Right lobe of liver (tissue), 6 donors: ENCODE measurements at places on chromosomes 1 and 21. TPM values are rescaled to one million over a fixed set of nuclear protein-coding genes. Genes with fewer than 3 reads are reported as not detected.
A peak's percentile ranks its signal among the peaks of the same experiment; 100 is the strongest.

DNA sequence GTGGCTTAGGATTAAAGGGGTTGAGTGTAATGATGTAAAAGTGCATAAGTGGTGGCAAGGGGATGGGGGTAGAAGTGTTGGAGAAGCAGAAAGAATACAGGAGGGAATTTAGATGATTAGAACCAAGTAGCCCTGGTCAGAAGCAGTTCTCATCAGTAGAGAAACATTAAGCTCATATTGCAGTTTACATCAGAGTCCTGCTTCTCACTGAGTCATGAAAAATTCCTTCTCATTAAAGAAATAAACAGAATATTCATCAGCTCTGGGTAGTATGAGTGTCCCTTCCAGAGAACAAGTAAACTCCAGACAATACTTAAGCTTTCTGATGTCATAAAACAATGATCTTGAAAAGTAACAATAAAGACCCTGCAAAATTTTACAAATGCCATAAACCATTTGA is 36.5 kb downstream of the LRRIQ3 start:
- no peak overlapping the region for H3K27ac ChIP-seq
- no peaks in the 10 kb centered on the region for H3K27me3 ChIP-seq
- no peak overlapping the region for H3K4me3 ChIP-seq
- no peaks in the 10 kb centered on the region for H3K36me3 ChIP-seq
- no peak for DNase-seq

The TRAF3IP3 gene
- total RNA-seq = 1.3 TPM

DNA sequence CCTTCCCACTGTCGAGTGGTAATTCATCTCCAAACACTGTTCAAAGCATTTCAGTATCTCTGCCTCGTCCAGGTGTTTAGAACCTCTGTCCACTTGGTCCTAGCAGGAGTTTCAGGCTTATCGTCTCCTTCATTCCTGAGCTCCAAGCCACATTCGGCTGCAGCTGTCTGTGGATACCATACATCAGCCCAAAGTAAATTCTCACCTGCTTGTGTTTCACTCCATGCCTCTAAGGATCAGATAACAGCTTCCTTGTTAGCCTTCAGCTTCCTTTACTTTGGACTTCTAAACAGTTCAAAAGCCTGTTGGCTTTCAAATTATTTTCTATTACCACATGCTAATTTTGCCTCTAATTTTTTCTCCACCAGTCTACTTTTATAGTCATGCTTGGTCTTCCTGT is 219.0 kb upstream of the L1TD1 start:
- no peaks in the 10 kb centered on the region for H3K27me3 ChIP-seq
- H3K36me3 ChIP-seq = no peaks in the 10 kb centered on the region
- peaks cover 13% of the 10 kb centered on the region for H3K4me1 ChIP-seq

GRCh38 chr1:143720087-143721023 is 251.4 kb downstream of the FAM72C start:
- H3K4me1 ChIP-seq = no peaks in the 10 kb centered on the region
- H3K36me3 ChIP-seq = no peaks in the 10 kb centered on the region
- no peak overlapping the region for H3K4me3 ChIP-seq
- H3K27me3 ChIP-seq = no peaks in the 10 kb centered on the region
- H3K27ac ChIP-seq = no peak overlapping the region

GRCh38 chr1:87840767-87841166 is 512.1 kb downstream of the LMO4 start:
- no peaks in the 10 kb centered on the region for H3K27me3 ChIP-seq
- H3K4me1 ChIP-seq = no peaks in the 10 kb centered on the region
- H3K36me3 ChIP-seq = no peaks in the 10 kb centered on the region
- no peak for DNase-seq
- H3K27ac ChIP-seq = no peak overlapping the region

DNA sequence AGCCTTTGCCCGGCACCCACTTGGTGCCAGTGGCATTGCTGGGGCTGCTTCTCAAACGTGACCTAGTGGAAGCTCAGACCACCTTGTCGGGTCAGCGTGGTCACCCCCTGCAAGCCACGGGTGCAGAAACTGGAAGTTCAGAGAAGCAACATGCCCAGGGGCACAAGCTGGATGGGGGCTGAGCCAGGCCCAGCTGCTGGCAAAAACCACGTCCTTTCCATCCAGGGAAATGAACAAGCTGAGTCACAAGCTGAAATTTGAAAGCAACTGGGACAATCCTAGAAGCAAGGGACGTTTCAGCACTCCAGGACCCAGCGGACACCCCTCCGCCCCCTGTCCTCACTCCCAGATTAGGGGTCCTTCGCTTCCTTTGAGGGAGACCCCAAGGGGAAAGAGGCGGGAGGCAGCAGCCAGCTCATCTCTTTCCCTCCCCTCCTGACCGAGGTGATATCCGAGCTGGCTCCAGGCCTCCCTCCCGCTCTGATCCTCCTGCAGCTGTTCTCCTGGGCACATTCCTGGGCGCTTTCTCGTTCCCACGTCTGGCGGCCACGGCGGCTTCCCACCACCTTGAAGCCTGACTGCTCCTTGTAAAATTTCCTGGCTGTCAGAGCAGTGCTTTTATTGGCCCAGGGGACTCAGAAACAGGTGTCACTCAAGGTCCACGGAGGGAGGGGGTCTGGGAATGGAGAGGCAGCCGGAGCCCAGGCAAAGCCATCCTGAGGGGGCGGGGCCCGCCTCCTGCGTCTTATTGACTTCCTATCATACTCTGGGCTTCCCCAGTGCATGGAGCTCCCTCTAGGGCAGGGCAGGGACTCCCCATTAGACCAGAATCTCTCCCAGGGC is 62.8 kb downstream of the PAX7 start:
- no peak overlapping the region for H3K27ac ChIP-seq
- H3K4me3 ChIP-seq = no peak overlapping the region
- no peak for DNase-seq
- no peaks in the 10 kb centered on the region for H3K36me3 ChIP-seq

- H3K4me3 ChIP-seq = peak overlapping the region; percentile 74
- no peaks in the 10 kb centered on the region for H3K36me3 ChIP-seq
- DNase-seq = peak; percentile 55
- H3K27ac ChIP-seq = peak overlapping the region; percentile 36
These were observed 1.0 kb downstream of the TMEM200B start for GRCh38 chr1:29122682-29123052.

The CFAP45 gene
- not detected for total RNA-seq

DNA sequence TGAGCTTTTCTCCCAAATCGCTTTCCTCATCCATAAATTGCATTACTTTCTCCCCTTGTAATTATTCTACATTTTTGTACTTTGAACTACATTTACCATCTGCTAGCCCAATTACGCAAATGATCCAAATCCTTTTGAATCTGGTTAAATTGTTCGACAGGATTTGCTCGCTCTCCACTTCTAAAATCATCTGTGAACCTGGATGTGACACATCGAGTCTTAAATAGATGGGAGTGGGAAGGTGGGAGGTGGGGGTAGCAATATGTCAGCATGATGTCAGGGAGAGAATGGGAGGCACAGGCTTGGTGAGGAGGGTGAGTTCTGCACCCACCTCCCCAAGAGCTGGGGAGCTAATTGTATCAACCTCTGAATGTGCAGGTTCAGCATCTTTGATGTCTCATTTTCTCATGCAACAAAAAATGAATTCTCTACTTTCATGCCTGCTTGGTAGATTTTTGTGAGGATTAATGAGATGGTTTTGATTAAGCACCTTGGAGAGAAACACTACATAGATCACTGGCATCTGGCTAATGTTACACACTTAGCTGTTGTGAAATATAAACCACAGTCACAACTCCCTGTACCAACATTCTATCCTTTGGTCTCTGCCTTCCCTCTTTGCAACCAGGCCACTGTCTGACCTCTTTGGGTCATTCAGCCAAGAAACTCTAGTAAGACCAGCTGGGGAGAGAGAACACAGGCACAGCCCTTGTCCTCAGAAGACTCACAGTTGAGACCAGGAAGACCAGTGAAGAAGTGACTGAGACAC is 165.1 kb downstream of the DAB1 start:
- H3K4me3 ChIP-seq = no peak overlapping the region
- no peak for DNase-seq
- no peak overlapping the region for H3K27ac ChIP-seq
- no peaks in the 10 kb centered on the region for H3K27me3 ChIP-seq
- no peaks in the 10 kb centered on the region for H3K36me3 ChIP-seq

GRCh38 chr1:220879076-220879508 is at the start of gene HLX:
HLX (plus strand) TSS chr1:220879443; CDS start chr1:220879858, 415 bp downstream.
- H3K27me3 ChIP-seq = no peaks in the 10 kb centered on the region
- no peaks in the 10 kb centered on the region for H3K36me3 ChIP-seq
- peak; percentile 97 for DNase-seq
- H3K27ac ChIP-seq = peak within 1 kb of the TSS; percentile 99

DNA sequence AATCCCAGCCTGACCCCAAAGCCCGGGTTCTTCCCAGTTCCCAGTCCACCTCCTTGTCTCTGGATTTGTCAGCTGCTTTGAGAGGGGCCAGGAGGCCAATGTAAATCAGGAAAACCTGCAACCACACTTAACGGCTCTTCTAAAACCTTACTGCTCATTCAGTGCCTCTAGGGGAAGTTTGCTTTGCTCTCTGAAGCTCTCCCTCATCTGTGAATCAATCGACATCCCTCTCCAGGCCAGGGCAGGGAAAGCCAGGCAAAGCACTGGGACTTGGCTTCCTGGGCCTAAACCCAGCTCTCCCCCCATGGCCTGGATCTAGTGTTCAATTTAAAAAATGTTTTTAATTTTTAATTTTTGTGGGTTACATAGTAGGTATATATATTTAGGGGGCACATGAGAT is 9.3 kb downstream of the NKAIN1 start:
- no peaks in the 10 kb centered on the region for H3K4me1 ChIP-seq
- no peak overlapping the region for H3K4me3 ChIP-seq
- no peak overlapping the region for H3K27ac ChIP-seq

The PPIAL4G gene
- not detected for total RNA-seq

- H3K4me1 ChIP-seq = no peaks in the 10 kb centered on the region
- H3K27me3 ChIP-seq = no peaks in the 10 kb centered on the region
- H3K36me3 ChIP-seq = no peaks in the 10 kb centered on the region
- peak; percentile 57 for DNase-seq
These were observed 434 bp downstream of the EVA1B start for GRCh38 chr1:36322786-36323635.

DNA sequence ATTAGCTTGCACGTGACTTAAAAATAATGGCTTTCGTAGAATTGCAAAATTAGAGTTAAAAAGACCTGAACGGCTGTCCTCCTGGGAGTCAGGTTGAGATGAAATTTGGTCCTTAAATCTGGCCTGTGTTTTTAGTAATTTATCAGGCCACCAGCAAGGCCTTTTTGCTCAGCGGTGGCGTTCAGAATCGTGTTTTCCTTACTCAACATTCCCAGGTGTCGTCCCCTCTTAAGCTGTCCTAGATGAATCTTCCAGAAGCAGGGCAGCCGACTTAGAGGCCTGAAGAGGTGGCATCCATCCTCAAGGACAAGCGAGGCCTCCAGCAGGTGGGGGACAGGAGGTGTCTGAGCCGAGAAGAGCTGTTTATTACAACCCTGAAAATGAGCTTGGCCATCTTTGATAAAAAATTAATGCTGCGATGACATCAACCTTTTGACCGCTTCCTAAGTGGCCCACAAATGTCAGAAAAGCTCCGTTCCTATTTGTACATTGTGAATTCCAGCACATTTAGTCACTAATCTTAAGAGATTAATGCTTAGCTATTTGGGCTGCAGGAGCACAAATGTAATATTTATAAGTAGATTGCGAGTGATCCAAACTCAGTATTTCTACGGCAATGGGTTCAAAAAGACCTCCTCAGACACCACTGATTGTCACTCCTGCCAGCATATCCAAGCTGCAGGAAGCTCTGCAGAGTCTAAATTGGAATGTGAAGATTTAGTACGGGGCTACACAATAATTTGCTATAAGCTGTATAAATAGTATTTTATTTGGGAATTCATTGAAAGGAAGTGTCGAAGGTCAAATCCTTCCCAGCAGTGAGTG is 344.1 kb upstream of the VAMP3 start:
- H3K4me1 ChIP-seq = no peaks in the 10 kb centered on the region
- DNase-seq = peak; percentile 2
- H3K36me3 ChIP-seq = no peaks in the 10 kb centered on the region
- H3K27me3 ChIP-seq = no peaks in the 10 kb centered on the region

The OVAAL gene
- total RNA-seq = not detected

The DNAJC6 gene
- 0.75 TPM for total RNA-seq

- no peaks in the 10 kb centered on the region for H3K36me3 ChIP-seq
- no peaks in the 10 kb centered on the region for H3K27me3 ChIP-seq
- no peak overlapping the region for H3K4me3 ChIP-seq
- no peak for DNase-seq
- H3K27ac ChIP-seq = peak overlapping the region; percentile 37
These were observed 208.2 kb upstream of the TMEM51 start for GRCh38 chr1:14945132-14946010.

- DNase-seq = no peak
- no peak overlapping the region for H3K27ac ChIP-seq
- no peaks in the 10 kb centered on the region for H3K36me3 ChIP-seq
- no peak overlapping the region for H3K4me3 ChIP-seq
These were observed 270.0 kb upstream of the ZRANB2 start for GRCh38 chr1:71350805-71351204.

GRCh38 chr1:40620150-40620549 is 45.3 kb downstream of the RIMS3 start:
- no peak overlapping the region for H3K4me3 ChIP-seq
- H3K36me3 ChIP-seq = no peaks in the 10 kb centered on the region
- H3K27me3 ChIP-seq = no peaks in the 10 kb centered on the region
- DNase-seq = no peak
- no peak overlapping the region for H3K27ac ChIP-seq
- peaks cover under 1% of the 10 kb centered on the region for H3K4me1 ChIP-seq

GRCh38 chr1:112722601-112723510 is 7.7 kb upstream of the PPM1J start:
- no peaks in the 10 kb centered on the region for H3K36me3 ChIP-seq
- H3K27me3 ChIP-seq = no peaks in the 10 kb centered on the region
- DNase-seq = no peak
- H3K27ac ChIP-seq = no peak overlapping the region
- H3K4me3 ChIP-seq = no peak overlapping the region

The AVPR1B gene
- total RNA-seq = not detected

The FMOD gene
- 3.8 TPM for total RNA-seq

GRCh38 chr1:34800214-34800613 is 7.4 kb downstream of the GJA4 start:
- no peak overlapping the region for H3K27ac ChIP-seq
- no peaks in the 10 kb centered on the region for H3K36me3 ChIP-seq
- H3K27me3 ChIP-seq = no peaks in the 10 kb centered on the region
- H3K4me3 ChIP-seq = no peak overlapping the region

The COL11A1 gene
- not detected for total RNA-seq

GRCh38 chr1:247331525-247332214 is at the start of gene ZNF496:
ZNF496 (minus strand) TSS chr1:247331867; CDS start chr1:247329578, 2,289 bp downstream.
- no peaks in the 10 kb centered on the region for H3K27me3 ChIP-seq
- H3K36me3 ChIP-seq = no peaks in the 10 kb centered on the region
- peak within 1 kb of the TSS; percentile 91 for H3K4me3 ChIP-seq
- peak within 1 kb of the TSS; percentile 87 for H3K27ac ChIP-seq
- no peaks in the 10 kb centered on the region for H3K4me1 ChIP-seq

The SELENBP1 gene
- 286 TPM for total RNA-seq
